ENCODE measurements at places on chromosomes 12 and 14.

DNA sequence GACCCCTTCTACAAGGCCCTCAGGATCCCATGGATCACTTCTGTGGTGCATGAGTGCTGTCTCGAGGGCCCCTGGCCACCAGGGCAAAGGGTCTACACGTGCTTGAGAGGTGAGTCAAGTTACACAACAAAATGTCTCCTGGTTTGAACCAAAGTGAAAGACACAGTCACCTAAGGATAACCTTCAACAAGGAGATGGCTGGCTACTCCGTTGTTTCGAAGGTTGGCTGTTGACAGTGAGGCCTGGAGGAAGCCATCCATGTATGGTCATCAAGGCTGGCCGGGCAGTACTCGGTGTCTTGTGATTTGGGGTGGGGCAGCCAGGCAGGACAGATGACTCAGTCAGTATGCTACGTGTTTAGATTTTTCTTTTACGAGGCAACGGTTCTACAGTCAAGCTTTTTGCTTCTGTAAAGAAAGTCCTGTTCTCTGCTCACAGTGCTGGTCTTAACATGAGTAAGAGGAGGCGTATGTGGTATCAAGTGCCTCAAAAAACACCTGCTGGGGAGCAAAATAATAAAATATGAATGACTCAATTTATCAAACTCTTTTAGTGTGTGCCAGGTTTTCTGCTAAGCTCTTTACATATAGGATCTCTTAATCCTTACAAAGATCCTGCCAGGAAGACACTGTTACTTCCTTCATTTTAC lies 18.0 kb upstream of the NT5DC3 start:
- DNase-seq: no peak

- no peak for DNase-seq
Measured at GRCh38 chr14:98908050-98908449, 363.9 kb downstream of the BCL11B start.

GRCh38 chr12:116578051-116578450 lies 18.9 kb downstream of the MAP1LC3B2 start:
- no peak for DNase-seq

DNA sequence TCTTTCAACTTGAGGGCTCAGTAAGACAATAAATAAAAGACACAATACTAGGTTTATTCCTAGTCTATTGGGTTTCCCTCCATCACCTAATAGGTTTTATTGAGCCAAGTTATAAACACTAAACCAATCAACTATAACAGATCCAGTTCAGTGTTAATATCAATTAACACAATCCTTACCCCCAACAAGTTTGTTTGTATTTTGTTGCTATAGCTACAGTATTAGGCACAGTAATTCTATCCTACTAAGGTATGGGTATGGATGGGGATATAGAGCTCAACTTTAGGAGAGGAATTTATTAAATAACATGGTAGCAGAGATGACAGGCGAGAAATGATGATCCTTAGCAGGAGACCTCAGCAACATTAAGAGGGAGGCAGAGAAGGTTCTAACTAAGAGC lies 13.3 kb downstream of the PPP4R3A start:
- DNase-seq: no peak

GRCh38 chr12:15942475-15942874 lies 31.3 kb downstream of the DERA start:
- DNase-seq: no peak

GRCh38 chr14:69559581-69560011 lies 15.1 kb downstream of the CCDC177 start:
- DNase-seq: no peak

GRCh38 chr14:34619471-34619870 lies 10.5 kb downstream of the SNX6 start:
- DNase-seq: no peak

DNA sequence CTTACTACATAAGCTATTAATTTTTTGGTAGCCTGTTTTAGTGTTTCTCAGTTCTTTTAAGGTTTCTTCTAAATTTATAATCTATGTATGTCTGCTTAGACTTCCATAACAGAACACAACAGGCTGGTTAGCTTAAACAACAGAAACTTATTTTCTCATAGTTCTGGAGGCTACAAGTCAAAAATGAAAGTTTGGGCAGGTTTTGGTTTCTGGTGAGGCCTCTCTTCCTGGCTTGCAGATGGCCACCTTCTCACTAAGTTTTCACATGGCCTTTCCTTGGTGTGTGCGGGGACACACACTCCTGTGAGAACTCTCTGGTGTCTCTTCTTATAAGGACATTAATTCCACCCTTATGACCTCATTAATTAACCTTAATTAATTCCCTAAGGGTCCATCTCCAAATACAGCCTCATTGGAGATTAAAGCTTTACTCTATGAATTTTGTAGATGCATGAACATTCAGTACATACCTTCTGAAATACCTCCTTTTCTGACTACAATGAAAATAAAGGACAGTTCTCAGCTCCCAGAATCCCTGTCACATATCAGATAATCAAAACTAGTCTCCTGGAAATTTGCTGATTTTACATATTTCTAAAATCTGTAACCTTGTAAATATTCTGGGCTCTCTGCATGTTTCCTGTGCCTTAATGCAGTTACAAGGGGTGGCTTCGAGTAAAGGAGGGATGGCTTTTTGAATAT lies 23.2 kb upstream of the BMAL2 start:
- no peak for DNase-seq

DNA sequence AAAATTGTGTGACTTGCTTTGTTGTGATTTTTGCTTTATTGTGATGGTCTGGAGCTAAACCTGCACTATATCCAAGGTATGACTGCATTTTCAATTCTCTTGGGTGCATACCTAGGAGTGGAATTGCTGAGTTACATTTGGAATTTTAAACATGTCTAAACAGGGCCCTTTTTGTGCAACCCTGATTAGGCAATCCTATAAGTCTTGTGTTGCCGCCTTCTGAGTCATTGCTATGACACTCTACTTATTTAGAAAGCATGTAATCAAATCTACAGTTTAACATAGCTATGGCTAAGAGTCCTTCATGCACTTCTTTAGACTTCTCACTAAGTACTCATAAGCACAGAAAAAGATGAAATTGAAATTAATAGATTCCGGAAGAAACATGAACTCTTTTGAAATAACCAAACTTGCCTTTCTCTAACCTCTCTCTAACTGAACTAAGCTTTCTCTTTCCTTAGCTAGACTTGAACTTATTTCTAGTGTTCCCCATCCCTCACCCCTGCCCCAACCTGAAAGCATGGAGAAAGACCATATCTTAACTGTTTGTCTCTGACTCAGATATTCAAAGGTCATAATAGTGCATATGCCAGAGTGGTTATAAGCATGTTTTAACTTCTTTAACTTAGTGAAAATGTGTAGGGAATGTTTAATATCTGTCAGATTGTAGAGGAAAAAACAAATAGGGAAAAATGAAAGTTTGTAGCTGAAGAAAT lies 203.0 kb downstream of the SNAPC1 start:
- DNase-seq: no peak

DNA sequence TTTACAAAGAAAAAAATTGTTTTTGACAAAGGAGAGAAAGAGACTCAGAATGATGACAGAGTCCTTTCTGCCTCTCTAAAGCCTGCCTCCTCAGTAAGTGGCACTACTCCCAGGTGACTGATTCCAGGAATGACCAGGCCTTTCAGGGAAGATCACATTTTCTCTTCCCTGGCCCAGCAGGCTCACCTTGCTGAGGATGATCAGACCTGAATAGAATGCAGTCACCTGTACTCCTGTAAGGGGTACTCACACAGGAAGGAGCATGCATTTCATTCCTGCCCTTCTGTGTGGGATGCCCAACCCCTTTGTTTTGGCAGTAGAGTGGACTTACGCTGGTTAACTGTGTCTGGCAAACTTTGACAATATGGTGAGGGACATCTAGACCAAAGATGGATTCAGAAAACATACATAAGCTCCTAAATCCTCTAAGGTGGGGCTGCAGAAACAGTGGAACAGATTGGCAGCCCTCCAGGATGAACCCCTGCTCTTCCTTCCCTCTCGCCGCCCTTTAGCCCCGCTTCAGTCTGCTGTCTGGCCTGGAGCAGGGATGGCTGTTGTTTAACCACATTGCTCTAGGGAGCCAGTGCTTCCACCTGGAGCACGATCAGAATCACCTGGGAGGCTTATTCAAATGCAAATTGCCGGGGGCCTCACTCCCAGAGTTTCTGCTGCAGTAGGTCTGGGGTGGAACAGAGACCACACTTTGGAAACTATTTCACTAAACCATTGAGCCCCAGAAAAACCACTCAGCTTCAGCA lies 29.8 kb downstream of the ERG28 start:
- DNase-seq: no peak

- no peak for DNase-seq
Measured at GRCh38 chr14:103711516-103712431, 3.5 kb downstream of the XRCC3 start.

DNA sequence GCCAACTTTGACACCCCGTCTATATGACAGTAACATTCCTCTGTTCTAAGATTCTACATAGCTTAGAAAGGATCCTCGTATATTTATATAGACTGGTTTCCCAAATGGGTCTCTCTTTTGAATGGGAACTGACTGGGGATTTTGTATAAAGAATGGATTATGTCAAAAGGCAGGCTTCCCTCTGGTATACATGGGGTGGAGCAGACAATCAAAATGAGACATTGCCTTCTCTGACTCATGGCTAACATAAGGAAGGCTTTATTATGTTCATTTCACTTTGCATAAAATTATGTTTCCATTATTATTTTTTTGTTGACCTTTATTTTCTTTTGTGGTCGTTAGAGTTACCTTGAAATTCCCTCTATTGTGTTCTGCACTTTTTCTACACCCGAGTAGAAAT lies 211.1 kb downstream of the ALG10B start:
- DNase-seq: no peak

DNA sequence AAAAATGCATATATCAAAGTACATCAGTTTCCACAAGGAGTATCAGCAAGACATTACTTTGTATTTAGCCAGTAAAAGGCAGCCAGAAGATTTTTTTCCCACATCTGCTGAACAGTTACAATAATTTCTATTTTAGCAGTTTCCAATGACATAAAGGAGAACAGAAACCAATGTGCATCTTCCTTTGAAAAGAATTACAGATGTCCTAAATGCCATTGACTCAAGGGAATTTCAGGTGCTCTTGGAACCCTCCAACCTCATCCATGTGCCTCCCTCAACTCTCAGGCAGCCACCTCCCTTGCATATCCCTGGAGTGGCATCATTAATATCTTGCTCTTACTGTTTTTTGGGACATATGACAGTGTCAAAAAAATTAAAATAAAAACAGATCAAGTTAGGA lies 62.2 kb upstream of the ST8SIA1 start:
- no peak for DNase-seq

DNA sequence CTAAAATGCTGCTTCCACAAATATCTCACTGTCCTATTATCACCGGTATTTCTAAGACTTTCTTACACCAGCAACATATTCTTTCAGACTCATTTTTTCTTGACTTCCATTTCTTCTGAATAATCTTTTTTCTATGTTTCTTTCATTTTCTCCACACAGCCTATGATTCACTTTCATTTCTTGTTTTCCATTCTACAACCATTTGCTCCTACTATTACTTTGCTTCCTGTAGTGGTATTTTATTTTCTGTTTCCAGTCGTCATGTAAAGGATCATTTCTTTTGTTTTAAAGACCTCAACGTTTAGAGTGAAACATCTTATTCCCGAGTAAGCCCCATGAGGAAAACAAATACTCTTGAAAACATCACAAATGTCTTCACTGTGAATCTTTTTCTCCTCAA lies 182.2 kb upstream of the MDGA2 start:
- DNase-seq: no peak

DNA sequence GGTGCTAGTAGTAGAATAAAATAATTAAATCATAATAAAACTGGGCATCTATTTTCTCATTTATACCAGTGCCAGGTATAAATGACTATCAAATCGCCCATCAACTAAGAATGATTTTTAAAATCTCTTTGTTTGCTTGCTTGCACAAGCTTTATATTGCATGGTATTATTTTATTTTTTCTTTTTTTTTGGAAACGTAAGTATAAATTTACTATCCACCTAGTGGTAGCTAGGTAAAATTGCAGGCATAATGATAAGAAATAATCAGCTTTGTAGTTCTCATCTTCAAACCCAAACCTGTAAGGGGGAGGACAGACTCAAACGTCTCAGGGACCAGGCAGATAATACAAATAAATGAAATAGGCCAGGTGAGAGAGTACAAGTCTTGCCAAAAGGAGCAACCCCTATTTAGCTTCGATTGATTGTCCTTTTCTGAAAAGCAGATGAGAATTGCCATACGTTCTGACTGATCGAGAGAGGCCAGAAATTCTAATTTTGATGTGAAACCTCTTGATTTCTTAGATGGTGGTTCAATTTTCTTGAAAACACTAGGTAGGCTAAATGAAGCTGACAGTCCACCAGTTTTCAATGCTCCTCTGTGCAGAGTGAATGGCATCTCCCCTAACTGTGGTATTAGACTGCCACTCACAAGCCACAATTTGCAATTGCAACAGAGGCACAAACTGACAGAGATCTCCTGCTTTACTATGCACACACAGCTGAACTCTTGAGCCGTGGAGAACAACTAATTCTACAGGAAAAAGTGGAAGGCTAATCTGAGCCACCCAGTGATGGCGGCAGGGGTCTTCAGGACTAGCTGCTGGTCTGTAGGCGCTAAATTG lies 189.3 kb downstream of the DACT1 start:
- no peak for DNase-seq

DNA sequence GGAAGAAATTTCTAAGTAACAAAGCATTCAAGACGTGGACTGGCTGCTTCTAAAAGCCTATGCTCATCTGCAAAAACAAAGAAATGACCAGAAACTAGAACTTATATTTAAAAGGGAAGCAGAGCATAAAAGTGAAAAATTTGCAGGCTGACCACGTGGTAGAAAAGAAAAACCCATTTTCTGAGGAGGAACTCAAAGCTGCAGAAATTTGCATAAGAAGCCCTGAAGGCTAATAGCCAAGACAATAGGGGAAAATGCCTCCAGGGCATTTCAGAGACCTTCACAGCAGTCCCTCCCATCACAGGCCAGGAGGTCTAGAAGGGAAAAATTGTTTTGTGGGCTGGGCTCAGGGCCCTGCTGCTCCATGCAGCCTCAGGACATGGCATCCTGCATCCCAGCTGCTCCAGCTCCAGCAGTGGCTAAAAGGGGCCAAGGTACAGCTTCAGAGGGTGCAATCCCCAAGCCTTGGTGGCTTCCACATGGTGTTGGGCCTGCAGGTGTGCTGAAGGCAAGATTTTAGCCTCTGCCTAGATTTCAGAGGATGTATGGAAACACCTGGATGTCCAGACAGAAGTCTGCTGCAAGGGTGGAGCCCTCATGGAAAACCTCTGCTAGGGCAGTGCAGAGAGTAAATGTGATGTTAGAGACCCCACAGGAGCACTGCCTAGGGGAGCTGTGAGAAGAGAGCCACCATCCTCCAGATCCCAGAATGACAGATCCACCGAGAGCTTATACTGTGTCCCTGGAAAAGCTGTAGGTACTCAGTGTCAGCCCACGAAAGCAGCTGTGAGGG lies 55.5 kb downstream of the CHGA start:
- no peak for DNase-seq

DNA sequence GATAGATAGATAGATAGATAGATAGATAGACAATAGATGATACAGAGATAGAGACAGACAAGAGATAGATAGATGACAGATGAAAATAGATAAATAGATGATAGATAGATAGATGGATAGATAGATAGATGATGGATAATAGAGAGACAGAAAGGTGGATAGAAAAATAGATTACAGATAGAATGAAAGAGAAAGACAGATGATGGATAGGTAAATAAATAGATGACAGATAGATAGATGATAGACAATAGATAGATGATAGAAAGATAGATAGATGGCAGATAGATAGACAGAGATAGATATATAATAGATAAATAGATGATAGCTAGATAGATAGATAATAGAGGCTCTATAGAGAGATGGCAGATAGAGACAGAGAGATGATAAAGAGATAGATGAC lies 523.0 kb downstream of the BCL11B start:
- no peak for DNase-seq

GRCh38 chr12:90922145-90922627 lies 32.8 kb downstream of the CCER1 start:
- no peak for DNase-seq

- no peak for DNase-seq
Measured at GRCh38 chr12:49961111-49961922, at the start of gene AQP5. Gene AQP5, plus strand, starts transcription at chr12:49961872. Its CDS starts 146 bp downstream, at chr12:49962018.

Data from T-helper 2 cell (primary cell).